Hematopoietic multipotent progenitor cell treated with erythropoietin and hydrocortisone succinate and interleukin-3 and kit ligand, for 6 days (in vitro differentiated cells): ENCODE measurements at places on chromosomes 4 and X.

GRCh38 chrX:18714910-18715309 is 7.5 kb downstream of the PPEF1 start:
- DNase-seq = no peak

DNA sequence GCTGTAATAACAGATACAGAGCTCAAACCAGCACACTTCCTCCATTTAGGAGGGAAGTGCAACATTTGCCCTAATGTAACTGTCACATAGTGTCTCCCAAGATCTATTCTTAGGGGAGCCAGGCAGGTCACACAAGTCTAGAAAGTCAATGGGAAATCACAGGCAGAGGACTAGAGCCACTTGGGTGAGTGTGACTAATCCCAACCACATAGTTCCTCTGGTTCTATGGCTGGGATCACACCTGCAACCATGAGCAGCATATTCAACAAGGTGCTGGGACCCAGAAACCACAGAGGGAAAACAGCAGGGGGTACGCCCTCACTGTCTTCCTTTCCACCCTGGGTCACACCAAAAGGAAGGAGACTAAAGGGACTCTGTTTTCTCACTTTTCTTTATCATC is 66.8 kb upstream of the TACR3 start:
- no peak for DNase-seq

DNA sequence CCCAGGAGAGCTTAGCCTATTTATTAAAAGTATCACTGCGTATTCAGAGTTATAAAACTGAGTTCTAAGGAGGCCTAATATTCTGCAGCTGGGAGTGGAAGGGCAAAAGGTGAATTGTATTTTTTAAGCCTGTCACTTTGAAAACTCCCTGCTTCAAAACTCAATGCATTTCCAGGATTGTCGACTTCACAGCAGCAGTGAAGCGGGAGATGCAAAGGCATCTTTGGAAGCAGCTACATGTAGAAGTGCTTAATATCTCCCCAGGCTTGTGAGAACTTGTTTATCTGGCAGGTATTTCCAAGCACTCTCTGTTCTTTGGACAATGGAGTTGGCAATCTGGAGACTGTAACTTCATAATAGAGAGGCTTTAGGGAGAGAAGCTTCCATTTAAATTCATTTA is 717.5 kb upstream of the SLIT2 start:
- no peak for DNase-seq

DNA sequence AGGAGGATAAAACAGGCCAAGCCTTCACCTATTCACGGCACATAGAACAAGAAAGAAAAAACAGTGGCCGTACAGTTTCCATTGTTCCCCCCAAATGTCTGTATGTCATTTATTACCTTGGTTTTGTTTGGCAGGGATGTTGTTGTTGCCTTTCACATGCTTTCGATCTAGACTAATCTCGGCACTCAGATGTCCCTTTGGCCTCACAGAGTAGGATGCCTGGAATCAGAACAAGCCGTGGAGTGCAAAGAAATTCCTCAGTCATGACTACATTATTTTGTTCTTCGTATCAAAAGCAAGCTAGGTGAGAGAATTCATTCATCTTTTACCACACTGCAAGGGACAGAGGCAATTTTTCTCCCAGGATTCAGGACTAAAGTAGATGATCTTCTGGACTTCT is 106.9 kb downstream of the SMIM20 start:
- no peak for DNase-seq

DNA sequence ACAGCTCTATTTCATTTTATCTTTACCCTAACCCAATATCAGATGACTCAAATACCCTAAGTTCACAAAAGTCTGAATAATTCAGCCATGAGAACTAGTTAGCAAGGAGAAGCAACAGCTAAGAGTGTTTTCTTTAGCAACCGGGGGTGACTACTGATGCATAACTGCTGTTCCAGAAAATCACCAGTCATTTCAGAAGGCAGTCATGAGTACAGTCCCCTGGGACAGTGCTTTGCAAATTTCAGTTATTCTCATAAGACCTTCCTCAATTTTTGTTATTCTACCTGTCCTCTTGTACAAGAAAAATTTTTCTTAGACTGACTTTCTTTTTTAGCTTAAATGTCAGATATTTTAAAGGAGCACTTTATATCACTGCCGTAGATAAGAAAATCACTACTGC is 16.4 kb downstream of the BANK1 start:
- no peak for DNase-seq
